ENCODE measurements at places on chromosomes 2 and 18.

DNA sequence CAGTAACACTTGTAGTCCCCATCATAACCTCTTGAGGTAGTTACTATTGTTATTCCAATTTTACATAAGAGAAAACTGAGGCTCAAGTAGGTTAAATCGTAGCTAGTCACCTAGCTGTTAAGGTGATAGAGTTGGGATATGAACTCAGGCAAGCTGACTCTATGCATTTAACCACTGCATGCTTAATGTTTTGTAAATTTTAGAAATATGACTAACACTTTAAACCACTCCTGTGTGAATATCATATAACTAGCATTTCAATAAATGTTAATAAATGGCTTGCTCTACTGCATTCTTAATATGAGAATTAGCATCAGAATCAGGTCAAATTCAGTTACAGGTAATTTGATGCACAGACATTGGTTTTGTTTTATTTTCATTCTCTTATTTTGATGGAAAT lies 35.6 kb upstream of the CREB1 start:
- DNase-seq: no peak

GRCh38 chr2:112566104-112566503 lies 18.3 kb upstream of the CHCHD5 start:
- no peak for DNase-seq

- DNase-seq: no peak
Observed at GRCh38 chr2:226738821-226739544, 60.6 kb downstream of the IRS1 start.

GRCh38 chr2:45233301-45233700 lies 224.0 kb upstream of the SIX2 start:
- DNase-seq: no peak

- no peak for DNase-seq
Observed at GRCh38 chr18:51639541-51639940, 442.1 kb upstream of the MEX3C start.
